ENCODE measurements at places on chromosomes 7 and 10.

GRCh38 chr7:71843676-71844075 is 568.5 kb downstream of the CALN1 start:
- H3K27me3 ChIP-seq = peaks cover 2% of the 10 kb centered on the region
- no peaks in the 10 kb centered on the region for H3K4me1 ChIP-seq
- peak; percentile 43 for DNase-seq
- H3K27ac ChIP-seq = no peak overlapping the region
- no peaks in the 10 kb centered on the region for H3K36me3 ChIP-seq

DNA sequence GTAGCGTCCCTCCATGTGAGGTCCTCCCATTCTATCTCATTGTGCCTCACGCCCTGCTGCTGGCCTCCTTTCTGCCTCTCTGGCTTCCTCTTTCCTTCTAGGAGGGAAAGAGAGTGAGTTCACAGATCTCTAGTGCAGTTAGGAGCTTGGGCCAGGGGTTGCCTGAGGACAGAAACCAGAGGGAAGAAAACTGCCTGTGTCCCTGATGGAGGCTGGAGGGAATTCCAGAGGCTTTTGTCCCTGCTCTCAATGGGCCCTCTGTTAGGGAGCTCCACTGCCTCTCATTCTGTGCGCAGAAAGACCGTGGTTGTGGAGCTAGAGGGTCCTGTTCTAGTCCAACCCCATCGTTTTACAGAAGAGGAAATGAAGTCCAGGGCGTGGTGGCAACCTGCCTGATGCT is 4.6 kb downstream of the MARVELD1 start:
- peaks cover 49% of the 10 kb centered on the region for H3K4me1 ChIP-seq
- DNase-seq = peak; percentile 89
- no peak overlapping the region for H3K4me3 ChIP-seq
- H3K27ac ChIP-seq = peak overlapping the region; percentile 74

GRCh38 chr10:7485244-7485556 is 74.4 kb upstream of the SFMBT2 start:
- no peak for DNase-seq
- H3K4me1 ChIP-seq = peaks cover 7% of the 10 kb centered on the region
- H3K27ac ChIP-seq = no peak overlapping the region
- peaks cover 3% of the 10 kb centered on the region for H3K27me3 ChIP-seq

DNA sequence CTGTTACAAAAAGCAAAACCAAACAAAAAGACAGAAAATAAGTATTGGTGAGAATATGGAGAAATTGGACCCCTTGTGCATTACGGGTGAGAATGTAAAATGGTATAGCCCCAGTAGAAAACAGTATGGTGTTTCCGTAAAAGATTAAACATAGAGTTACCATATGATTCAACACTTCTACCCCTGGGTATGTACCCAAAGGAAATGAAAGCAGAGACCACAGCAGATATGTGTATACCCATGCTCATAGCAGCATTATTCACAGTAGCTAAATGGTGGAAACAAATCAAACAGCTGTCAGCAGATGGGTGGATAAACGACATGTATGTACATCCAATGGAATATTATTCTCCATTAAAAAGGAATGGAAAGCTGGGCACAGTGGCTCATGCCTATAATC is 42.4 kb downstream of the STARD3NL start:
- H3K4me3 ChIP-seq = no peak overlapping the region
- no peaks in the 10 kb centered on the region for H3K27me3 ChIP-seq
- peaks cover 3% of the 10 kb centered on the region for H3K4me1 ChIP-seq
- peaks cover 16% of the 10 kb centered on the region for H3K36me3 ChIP-seq

GRCh38 chr10:16968416-16969041 is 151.3 kb upstream of the RSU1 start:
- H3K4me1 ChIP-seq = peaks cover 15% of the 10 kb centered on the region
- H3K4me3 ChIP-seq = no peak overlapping the region
- DNase-seq = no peak
- H3K36me3 ChIP-seq = no peaks in the 10 kb centered on the region

GRCh38 chr7:85655252-85655651 is 468.4 kb upstream of the SEMA3D start:
- H3K4me1 ChIP-seq = no peaks in the 10 kb centered on the region
- H3K4me3 ChIP-seq = no peak overlapping the region
- H3K27ac ChIP-seq = no peak overlapping the region

DNA sequence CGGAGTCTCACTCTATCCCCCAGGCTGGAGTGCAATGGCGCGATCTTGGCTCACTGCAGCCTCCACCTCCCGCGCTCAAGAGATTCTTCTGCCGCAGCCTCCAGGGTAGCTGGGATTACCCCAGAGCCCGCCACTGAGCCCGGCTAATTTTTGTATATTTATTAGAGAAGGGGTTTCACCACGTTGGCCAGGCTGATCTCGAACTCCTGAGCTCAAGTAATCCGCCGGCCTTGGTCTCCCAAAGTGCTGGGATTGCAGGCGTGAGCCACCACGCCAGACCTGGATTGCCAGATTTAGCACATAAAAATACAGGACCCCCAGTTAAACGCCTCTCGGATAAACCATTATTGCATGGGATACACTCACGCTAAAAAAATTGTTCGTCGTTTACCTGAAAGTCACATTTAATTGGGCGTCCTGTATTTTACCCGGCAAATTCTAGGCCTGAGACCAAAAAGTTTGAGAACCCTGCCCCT is 375 bp upstream of the GATAD1 start:
- no peak for DNase-seq
- H3K27ac ChIP-seq = no peak overlapping the region
- H3K36me3 ChIP-seq = peaks cover 5% of the 10 kb centered on the region
- H3K4me3 ChIP-seq = peak overlapping the region; percentile 68
- peaks cover 4% of the 10 kb centered on the region for H3K4me1 ChIP-seq

- H3K27me3 ChIP-seq = no peaks in the 10 kb centered on the region
- H3K36me3 ChIP-seq = peaks cover 48% of the 10 kb centered on the region
- H3K4me3 ChIP-seq = no peak overlapping the region
- no peak overlapping the region for H3K27ac ChIP-seq
- DNase-seq = no peak
These were observed 58.4 kb downstream of the DNAJB6 start for GRCh38 chr7:157395206-157395605.

GRCh38 chr10:110522365-110522988 is 24.8 kb downstream of the DUSP5 start:
- no peak overlapping the region for H3K27ac ChIP-seq
- H3K4me3 ChIP-seq = no peak overlapping the region
- no peak for DNase-seq
- H3K27me3 ChIP-seq = no peaks in the 10 kb centered on the region
- no peaks in the 10 kb centered on the region for H3K36me3 ChIP-seq

- no peak overlapping the region for H3K4me3 ChIP-seq
- no peak overlapping the region for H3K27ac ChIP-seq
- no peaks in the 10 kb centered on the region for H3K36me3 ChIP-seq
- no peaks in the 10 kb centered on the region for H3K4me1 ChIP-seq
These were observed 150.4 kb upstream of the SEMA3E start for GRCh38 chr7:83799333-83799732.

GRCh38 chr10:15489431-15489830 is 118.3 kb upstream of the FAM171A1 start:
- no peaks in the 10 kb centered on the region for H3K4me1 ChIP-seq
- no peak overlapping the region for H3K27ac ChIP-seq
- H3K4me3 ChIP-seq = no peak overlapping the region
- H3K27me3 ChIP-seq = no peaks in the 10 kb centered on the region

GRCh38 chr10:80333983-80334382 is 22.6 kb downstream of the DYDC1 start:
- no peaks in the 10 kb centered on the region for H3K27me3 ChIP-seq
- no peak overlapping the region for H3K4me3 ChIP-seq
- H3K27ac ChIP-seq = no peak overlapping the region
- no peak for DNase-seq

DNA sequence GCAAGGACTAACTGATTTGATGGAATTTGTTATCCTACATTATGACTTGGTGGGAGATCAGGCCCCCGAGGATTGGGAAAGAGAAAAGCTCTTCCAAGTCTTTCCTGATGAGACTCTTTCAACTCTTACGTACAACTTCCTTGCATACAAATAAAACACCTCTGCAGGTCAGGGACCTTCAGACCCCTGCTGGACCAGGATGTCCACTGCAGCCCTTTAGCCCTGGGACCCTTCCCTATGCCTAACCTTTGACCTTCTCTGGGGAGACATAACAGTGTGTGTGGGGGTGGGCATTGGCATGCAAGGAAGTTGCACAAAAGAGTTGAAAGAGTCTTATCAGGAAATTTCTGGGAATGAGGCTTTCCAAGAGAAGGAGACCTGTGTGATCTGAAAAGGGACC is 859.4 kb downstream of the TYW1 start:
- H3K4me3 ChIP-seq = no peak overlapping the region
- H3K4me1 ChIP-seq = no peaks in the 10 kb centered on the region
- no peak for DNase-seq

- H3K36me3 ChIP-seq = no peaks in the 10 kb centered on the region
- peaks cover 10% of the 10 kb centered on the region for H3K4me1 ChIP-seq
- no peak overlapping the region for H3K27ac ChIP-seq
- no peak overlapping the region for H3K4me3 ChIP-seq
- H3K27me3 ChIP-seq = no peaks in the 10 kb centered on the region
- DNase-seq = no peak
These were observed 139.1 kb upstream of the SORCS3 start for GRCh38 chr10:104501864-104502579.

Measured in spinal cord (tissue), 10 donors.